Effector memory CD4-positive, alpha-beta T cell (primary cell): ENCODE measurements at places on chromosomes 1 and 21.

GRCh38 chr21:45475004-45475685, 67.1 kb downstream of the SLC19A1 start:
- no peak for DNase-seq

DNA sequence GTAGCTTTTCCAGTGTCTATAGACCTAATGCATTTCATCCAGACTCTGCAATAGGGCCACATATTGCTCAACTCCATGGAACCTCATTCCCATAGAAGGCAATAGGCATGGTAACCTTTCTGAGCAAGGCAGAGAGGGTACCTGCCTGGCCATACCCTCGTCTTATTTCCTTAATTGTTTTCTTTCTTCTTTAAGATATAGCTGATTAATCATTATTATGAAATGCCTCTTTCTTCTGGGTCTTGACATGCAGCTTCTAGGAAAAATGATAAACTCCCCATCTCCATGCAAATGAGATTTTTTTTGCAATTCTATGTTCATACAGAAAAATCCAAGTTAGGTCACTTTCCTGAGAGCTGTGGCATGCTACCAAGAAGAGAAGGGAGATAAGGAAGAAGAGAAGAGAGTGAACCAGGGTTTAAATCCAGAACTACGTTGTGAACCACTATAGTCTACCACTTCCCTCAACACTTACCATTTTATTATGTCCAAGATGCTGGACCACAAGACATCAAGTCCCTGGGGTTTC, 33.0 kb upstream of the IL20 start:
- DNase-seq = no peak

GRCh38 chr1:195709821-195710220, 898.4 kb downstream of the KCNT2 start:
- no peak for DNase-seq

GRCh38 chr1:180757657-180758056, 125.8 kb downstream of the XPR1 start:
- DNase-seq = no peak

GRCh38 chr1:93257889-93258288, 77.4 kb downstream of the CCDC18 start:
- no peak for DNase-seq
